CMK (cell line): ENCODE measurements at places on chromosomes 5 and 9.

DNA sequence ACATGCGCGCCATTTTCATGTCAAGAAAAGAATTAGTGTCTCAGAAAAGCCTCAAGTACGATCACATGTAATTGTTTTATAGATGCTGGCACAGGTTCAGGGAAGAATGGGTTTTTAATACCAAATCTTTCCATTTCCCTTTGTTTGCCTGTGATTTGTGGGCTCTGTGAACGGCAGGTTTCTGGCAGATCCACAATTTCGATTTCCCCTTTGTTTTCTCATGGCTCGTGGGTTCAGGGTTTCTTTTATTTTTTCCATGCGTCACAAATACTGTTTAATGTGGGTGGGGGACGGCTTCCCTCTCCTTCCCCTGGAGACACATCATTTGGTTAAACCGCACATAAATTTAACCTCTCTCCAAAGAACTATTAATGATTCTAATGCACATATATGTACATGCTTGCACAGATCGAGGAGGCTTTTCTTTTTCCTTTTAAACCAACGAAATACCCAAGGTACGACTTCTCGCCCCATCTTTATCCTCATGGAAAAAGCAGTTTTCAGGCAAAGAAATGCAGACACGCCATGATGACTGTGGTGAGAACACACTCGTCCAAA is 195.9 kb downstream of the SLIT3 start:
- no peak for DNase-seq

DNA sequence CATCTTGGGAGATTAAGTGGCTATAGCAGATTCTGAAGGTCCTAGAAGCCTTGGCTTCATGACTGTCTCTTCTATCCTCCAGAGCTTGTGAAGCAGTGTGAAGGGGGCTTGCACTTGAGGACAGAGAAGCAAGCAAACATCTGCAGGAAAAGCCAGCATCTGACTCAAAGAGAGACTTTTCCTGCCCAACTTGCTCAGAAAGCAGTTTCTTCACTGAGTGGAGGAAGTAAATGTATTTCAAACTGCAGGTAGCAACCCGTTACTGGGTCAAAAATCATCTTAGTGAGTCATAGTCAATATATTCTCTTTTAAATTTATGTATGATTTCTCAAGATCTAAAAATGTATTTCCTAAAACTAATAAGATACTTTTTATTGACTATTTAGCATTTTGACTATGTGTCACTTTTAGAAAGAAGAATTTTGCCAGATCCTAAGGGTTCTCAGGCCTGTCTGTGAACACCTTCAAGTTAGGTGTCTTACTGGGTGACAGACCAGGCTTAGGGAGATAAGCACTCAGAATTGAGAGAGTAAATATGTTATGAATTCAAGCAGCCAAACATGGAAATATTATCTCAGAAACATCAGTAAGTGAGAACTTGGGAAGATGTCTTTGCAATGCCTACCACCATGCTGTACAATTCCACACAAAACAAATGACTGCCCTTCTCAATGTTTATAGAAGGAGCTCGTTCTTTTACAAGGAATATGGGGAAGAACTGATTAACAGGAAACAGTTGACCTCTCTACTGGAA is 72.6 kb upstream of the DMAC1 start:
- no peak for DNase-seq

- no peak for DNase-seq
These were observed 126.4 kb downstream of the KCNIP1 start for GRCh38 chr5:170630226-170630625.

GRCh38 chr5:100306000-100306399 is 229.2 kb upstream of the FAM174A start:
- no peak for DNase-seq

DNA sequence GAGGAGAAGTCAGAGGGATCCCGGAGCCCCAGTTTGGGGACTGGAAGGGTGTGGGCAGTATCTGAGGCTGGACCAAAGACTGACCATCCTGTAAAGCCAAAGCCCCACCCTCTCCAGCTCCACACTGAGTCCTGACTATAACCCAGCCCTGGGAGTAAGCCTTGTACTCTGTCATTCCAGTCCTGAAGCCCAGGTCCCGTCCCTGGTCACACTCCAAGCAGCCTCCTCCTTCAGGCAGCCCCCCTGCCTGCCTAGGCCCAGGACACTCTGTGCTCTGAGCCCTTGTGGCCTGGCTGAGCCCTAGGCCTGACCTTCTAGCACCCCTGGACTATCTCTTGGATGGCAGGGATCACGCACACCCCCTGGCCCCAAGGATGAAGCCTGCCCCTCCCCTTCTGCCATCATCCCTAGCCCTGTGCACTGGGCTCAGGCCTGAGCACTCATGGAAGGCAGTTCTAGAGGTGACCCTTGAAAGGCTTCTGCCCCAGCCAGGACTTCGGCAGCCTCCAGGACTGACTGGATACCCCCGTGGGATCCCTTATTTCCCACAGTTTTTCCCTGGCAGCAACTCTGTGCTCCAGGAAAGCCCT is 28.0 kb upstream of the ENHO start:
- no peak for DNase-seq

DNA sequence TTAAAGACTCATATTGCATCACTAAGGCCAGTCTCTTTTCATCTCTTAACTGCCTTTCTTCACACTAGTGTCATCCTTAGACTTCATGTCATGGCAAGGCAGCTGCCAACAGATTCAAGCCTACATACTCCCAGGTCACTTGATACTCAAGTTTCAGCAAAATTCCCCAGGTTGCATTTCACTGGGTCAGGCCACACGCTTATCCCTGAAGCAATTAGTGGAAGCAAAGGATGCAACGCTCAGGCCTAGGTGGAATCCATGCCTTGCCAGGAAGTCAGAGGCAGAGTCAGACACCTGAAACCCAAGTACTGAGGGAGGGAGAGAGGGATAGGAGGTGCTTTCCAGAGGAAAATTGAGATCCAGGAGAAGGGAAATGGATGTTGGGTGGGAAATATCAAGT is 28.9 kb downstream of the YIPF5 start:
- no peak for DNase-seq

DNA sequence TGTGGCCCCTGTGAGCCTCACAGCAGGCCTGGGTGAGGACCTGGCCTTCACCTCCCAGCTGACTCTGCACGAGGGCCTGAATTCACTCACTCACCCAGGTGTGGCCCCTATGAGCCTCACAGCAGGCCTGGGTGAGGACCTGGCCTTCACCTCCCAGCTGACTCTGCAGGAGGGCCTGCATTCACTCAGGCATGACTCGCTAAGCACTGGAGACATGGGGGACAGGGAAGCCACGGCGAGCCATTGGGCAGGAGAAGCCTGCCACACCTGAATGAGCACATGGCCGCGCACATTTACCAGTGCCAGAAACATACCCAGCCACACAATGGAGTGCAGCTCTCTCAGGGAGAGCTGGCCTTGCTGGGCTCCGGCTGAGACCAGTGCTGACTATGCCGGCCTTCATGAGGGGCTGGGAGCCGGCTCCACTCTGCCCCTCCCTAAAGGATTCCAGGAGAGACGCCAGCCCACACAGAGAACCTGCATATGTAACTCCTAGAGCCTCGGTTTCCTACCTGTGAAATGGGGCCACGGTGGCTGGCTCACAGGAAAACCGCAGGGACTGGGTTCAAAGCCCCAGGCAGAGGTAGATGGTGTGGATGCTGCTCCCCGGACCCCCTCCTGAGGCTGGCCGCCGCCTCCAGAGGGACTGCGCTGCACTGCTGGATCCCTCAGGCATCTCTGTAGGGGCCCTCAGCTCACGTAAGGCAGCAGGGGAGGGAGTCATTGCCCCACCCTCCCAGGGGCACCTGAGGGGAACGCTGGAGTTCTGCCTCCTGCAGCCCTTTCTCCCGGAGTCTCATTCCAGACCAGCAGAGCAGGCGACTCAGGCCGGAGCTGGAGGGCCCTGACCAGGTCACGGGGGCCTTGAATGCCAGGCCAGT is 7.2 kb downstream of the ADAMTS2 start:
- no peak for DNase-seq

GRCh38 chr5:79850316-79850822 is 140.7 kb downstream of the MTX3 start:
- DNase-seq, result no peak

- DNase-seq, result no peak
These were observed 51.2 kb downstream of the IPPK start for GRCh38 chr9:92618633-92619225.

GRCh38 chr5:157956271-157956885 is 97.4 kb upstream of the CLINT1 start:
- no peak for DNase-seq

- DNase-seq, result no peak
These were observed 42.6 kb downstream of the ANKRD55 start for GRCh38 chr5:56190497-56190896.

DNA sequence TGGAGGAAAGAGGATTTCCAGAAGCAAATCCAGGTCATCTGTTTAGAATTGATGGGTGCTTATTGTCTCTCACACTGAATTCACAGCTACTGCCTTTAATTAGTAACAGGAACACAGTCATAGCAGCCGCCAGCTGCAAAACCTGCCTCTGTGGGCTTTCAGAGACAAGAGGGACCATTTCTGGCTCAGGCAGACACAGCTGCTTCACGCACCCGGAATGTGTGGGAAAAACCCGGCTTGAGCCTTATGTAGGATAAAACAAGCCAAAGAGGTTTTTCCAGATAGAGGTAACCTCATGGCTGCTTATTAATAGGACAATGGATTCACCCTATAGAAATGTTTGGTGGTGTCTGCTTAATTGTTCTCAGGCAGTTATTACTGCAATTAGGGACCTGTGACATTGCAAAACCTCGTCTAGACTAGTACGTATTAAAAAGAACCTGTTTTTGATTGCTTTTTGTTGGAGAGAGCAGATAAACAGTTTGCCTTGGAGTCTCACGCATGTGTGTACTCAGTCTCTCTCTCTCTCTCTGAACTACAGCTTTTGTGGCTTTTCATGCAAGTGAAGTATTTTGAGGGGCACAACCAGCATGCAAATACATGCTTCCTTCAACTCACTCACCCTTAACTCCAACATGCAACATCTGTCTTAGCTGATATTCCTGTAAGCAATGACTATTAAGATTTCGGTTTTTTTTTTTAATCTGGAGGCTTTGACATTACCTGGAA is 302.7 kb downstream of the PLK2 start:
- DNase-seq, result no peak

- DNase-seq, result no peak
These were observed 21.8 kb downstream of the GRIN3A start for GRCh38 chr9:101716629-101717028.

GRCh38 chr5:119288379-119289033 is 67.3 kb upstream of the TNFAIP8 start:
- DNase-seq, result no peak
